ENCODE measurements at places on chromosomes 3 and 15. TPM values are rescaled to one million over a fixed set of nuclear protein-coding genes. Genes with fewer than 3 reads are reported as not detected.

Gene CDC25A
- polyA plus RNA-seq: 13.2 TPM

Gene ADAMTSL3
- polyA plus RNA-seq: 5.3 TPM

Gene GOLGA8H
- polyA plus RNA-seq: 2.6 TPM

DNA sequence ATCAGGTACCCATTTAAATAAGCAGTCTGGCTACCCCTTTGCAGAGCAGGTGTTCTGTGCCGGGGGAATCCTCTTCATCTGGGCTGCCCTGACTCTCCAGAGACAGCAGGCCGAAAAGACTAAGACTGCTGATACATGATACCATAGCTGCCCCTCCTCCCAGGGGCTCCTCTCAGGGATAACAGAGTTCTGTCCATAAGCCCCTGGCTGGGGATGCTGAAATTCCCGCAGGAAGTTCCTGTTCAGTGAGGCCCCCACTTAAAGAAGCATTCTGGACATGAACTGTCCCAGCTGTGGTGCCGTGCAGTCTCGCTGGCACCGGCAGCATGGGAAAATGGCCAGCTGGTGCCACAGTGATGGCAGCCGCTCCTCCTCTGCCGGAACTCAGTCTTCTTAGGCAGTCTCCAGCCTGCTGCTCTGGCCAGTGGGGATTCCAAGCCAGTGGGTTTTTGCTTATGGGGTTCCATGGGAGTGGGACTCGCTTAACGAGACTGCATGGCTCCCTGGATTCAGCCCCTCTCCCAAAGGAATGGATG, 1026.2 kb downstream of the NAALADL2 start:
- no peak for DNase-seq

DNA sequence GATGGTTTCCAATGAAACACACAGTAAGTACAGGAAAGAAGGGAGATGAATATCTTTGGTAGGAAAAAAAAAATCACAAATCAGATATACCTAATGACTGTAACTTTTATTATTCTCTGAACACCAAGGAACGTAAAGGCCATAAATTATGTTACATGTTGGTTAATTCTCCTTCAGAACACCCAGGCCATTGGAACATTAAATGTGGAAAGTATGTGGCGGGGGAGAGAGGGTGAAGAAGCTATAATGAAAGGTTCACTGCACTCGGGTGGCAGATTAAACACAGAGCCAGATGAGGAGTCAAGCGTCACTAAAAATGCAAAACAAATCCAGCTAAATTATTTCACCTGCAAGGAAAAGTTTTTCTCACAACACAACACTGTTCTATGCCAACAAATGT, 193.8 kb downstream of the FHIT start:
- DNase-seq: peak; percentile 32

DNA sequence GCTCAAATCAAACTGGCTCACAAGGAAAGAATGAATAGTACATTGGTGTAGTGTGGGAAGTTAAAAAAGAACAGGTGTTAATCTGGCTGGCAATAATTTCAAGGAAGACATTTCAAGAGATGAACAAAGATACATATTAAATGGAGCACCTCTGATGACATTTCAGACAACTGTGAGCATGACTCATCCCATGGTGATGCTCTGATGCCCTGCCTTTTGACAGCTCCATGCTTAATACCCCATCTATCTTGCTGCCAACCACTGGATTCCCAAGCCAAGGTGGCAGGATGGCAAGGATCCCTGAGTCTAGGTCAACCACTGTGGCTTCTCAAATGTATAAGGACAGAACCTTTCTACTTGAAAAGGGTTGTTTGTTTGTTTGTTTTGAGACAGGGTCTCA, 29.3 kb downstream of the LRRC2 start:
- no peak for DNase-seq

Gene MASP1
- 9.9 TPM for polyA plus RNA-seq

DNA sequence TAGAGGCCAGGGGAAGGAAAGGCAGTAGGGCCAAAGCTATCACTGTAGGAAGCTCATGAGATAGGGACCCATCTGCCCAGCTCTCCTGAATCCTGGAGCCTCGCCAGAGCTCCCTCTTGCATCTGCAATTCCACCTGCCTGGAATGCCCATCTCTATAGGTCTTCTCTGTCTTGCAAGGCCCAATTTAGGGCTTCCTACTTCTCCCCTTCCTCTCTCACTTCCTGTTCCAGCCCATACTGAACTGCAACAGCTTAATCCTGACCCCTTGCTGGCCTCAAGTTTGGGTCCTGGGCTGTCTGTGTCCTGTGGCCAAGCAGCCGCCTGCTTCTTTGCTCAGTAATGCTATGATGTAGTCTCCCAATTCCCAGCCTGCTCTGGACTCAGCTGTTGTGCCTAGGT, 3.6 kb upstream of the PTPN23 start:
- DNase-seq: no peak

Gene FEZF2
- polyA plus RNA-seq: not detected

GRCh38 chr15:77160562-77161478, 89.9 kb upstream of the TSPAN3 start:
- peak; percentile 19 for DNase-seq

Gene PCOLCE2
- 6.9 TPM for polyA plus RNA-seq

DNA sequence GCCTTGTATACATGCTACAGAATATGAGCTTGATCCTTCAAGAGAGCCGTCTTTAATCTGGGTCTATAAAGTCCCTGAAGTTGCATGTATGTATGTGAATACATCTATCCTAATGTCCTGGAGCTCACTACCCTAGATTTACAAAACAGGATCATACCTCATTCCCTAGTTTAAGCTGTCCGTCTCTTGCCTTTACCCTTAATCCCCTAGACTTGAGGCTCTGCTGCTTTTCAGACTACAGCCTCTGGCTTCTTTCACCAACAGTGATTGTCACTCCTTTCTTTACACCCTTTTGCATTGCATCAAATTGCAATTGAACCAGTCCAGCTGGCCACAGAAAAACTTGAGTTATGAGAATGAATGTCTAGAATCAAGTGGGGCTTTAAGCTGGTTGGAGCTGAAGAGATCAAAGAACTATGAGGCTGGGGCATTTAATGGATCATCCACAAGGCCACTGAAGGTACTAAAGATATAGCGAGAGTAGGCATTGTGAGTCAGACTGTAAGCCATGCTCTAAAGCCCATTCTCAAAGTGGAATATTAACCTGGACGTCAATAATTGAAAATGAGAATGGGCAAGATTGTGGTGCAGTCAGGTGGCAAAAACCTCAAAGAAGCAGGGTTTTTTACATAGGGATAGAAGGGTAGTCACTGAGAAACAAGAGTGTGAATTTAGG, 12.3 kb upstream of the PLD1 start:
- no peak for DNase-seq

Gene LMAN1L
- polyA plus RNA-seq: not detected

GRCh38 chr3:42739401-42740158, 33.5 kb downstream of the CCDC13 start:
- peak; percentile 38 for DNase-seq

DNA sequence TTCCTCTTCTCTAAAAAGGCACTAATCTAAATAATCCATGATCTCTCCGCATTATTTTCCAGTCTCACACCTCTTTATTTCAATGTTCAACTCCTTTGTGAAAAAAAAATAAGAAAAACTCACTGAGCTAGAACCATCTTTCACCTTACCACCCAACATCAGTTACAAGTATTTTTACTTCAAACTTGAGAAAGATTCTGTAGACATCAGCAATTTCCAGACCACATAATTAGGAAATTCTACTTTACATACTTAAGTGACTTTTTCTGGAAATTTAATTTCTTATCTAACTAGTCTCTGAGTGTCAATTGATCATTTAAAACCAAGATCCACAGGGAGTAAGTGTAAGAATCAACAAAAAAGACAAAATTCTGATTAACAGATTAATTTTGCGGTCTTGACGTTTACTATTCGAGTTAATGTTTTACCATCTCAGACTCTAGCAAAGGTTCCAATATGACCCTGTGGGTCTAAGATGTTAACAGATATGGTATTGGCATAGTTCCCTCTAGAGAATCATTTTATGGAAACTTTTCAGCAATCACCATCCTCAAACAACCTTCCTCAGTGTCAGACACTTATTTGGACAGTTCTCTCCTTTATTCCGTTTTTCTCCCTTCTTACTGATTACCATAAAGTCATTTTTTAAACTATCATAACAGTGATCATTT, 5.1 kb downstream of the ATP13A3 start:
- DNase-seq: no peak

- no peak for DNase-seq
Measured at GRCh38 chr3:139846729-139847128, 88.3 kb upstream of the CLSTN2 start.

DNA sequence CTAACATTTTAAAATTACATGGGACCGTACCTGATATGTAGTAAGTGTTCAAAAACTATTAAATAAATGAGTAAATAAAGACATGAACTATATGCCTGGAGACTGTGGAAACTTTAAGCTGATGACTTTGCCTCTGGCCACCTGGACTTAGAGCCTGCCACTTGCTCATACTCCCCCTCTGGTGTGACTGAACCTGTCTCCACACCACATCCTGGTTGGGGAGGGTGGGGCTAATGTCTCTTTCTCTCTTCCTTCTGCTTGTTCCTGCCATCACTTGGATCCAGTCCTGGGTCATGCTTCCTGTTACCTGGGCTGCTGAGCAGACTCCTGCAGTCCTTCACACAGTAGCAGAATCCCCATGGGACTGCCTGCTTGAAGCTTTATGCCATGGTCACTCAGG, 8.2 kb upstream of the TMEM158 start:
- no peak for DNase-seq

DNA sequence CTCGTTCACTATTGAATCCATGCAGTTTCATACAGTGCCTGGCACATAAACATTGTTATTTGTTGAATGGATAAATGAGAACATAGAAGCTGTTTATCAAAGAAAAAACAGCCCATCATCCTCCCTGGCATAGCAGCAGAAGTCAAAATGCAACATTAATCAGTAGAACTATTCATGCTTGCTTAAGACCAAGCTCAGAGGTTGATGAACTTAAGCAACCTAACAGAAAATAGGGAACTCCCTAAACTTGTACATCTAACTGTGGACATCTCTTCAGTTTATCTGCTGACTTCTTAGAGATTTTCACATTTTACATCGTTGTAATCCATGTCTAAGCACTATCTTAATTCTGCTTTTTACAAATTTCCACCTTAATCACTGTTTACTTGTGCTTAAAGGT, 29.2 kb downstream of the SENP8 start:
- DNase-seq: no peak

Gene A4GNT
- polyA plus RNA-seq: 0.85 TPM

Gene TMEM45A
- polyA plus RNA-seq: 22.7 TPM

DNA sequence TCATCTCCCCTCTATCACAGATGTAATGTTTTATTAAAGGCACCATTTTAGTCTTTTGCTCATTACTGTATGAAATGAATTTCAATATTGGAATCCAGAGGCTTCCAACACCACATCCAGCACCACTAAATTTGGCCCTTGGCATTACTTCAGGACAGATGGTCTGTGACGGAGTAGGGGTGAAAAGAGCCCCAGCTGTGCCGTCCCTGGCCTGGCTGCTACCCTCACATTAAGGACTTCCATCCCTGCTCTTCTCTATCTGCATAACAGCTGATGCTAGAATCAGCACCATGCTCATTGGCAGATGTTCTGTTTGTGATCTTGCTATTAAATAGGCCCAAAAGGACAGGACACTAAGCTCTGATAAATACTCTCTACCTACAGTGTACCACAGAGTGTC, 152.9 kb downstream of the IL1RAP start:
- no peak for DNase-seq

Gene TMEM266
- polyA plus RNA-seq: 12.7 TPM

Gene SCG3
- polyA plus RNA-seq: 0.16 TPM

Gene AADACL2
- polyA plus RNA-seq: not detected

- no peak for DNase-seq
Measured at GRCh38 chr3:67518236-67518635, 136.2 kb downstream of the SUCLG2 start.

- no peak for DNase-seq
Measured at GRCh38 chr15:87193481-87193880, 1063.1 kb downstream of the NTRK3 start.

- no peak for DNase-seq
Measured at GRCh38 chr3:71304684-71305083, 278.8 kb downstream of the FOXP1 start.

Gene GOLGA6L7
- 0.32 TPM for polyA plus RNA-seq

DNA sequence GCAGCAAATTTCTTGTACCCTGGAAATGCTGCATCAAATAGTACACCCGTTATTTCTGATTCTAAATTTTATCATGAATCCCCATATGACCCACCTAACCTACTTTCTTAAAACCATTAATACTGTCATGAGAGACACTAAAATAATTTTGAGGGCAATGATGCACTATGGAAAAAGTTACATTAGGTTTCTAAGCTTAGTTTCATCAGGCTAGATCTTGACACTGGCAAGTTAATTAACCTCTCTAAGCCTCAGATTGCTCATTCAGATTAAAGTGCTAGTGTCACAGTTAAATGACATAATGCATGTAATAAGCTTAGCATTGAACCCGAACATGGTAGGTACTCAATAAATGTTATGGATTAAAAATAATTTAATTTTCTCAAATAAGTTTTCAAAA, 8.2 kb downstream of the GOLIM4 start:
- DNase-seq: no peak

GRCh38 chr3:81005992-81006391, 755.5 kb downstream of the GBE1 start:
- DNase-seq: no peak

GRCh38 chr3:117238806-117239205, 529.2 kb downstream of the TUSC7 start:
- DNase-seq: no peak

Gene GUCA1C
- polyA plus RNA-seq: 0.27 TPM

DNA sequence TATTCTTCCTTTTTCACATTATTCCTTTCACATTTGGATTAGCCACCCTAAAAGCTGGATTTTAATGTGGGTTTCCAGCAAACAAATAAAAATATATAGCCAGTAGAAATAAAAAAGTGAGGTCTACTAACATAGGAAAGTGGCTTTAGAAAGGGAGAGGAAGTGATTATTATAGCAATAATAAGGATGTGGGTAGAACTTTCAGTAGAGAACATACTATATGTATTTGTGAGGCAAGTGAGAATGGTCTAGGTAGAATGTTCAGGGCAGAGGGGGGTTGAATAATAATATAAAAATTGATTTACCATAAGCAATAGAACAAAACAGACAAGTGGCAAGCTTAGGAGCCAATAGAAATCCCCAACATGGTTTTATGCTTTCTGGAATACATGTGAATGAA, 88.6 kb downstream of the NR1I2 start:
- no peak for DNase-seq

Gene CALML4
- polyA plus RNA-seq: 39.0 TPM

Gene CLDN11
- polyA plus RNA-seq: 225 TPM

GRCh38 chr3:64064804-64065203, 41.5 kb upstream of the PSMD6 start:
- DNase-seq: no peak

Gene FSIP1
- polyA plus RNA-seq: 2.6 TPM
